ENCODE measurements at places on chromosomes 5 and 9.

GRCh38 chr5:38110130-38110529 lies 148.2 kb upstream of the EGFLAM start:
- no peak for DNase-seq

DNA sequence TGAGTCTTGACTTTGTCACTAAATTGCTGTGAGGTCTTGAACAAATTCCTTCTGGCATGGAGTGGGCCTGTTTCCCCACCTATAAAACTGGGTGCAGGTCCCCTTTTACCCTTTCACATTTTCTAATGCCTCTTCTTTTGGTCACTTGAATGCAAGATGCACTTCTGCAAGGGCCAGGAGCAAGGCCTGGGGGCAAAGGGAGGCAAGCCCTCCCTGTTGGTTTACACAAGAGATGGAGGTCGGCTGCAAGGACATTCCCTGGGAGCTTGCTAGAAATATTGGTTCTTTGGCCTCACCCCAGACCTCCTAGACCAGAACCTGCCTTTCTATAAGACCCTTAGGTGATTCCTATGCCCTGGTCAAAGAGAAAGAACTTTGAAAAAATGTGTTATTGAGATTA lies 5.8 kb downstream of the FOXE1 start:
- no peak for DNase-seq

DNA sequence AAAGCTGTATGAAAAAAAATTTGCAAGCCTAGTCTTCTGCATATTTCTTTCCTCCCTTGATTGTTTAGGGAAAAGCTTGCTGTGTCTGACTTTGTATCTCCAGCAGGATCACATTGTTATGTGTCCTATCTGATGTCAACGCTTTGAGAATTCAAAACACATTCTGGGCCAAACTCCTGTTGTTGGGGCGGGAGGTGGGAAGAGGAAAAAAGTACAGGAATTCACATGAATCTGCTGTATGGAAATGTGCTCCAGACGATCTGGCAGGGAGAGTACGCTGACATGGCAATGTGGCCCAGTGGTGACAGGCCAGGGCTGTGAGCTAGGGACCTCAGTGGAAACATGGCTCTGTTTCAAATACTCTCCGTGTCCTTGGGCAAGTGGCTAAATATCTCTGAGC lies 87.4 kb upstream of the GNA14 start:
- DNase-seq, result peak; percentile 75

GRCh38 chr5:151083081-151083676 lies 2.3 kb upstream of the TNIP1 start:
- no peak for DNase-seq

DNA sequence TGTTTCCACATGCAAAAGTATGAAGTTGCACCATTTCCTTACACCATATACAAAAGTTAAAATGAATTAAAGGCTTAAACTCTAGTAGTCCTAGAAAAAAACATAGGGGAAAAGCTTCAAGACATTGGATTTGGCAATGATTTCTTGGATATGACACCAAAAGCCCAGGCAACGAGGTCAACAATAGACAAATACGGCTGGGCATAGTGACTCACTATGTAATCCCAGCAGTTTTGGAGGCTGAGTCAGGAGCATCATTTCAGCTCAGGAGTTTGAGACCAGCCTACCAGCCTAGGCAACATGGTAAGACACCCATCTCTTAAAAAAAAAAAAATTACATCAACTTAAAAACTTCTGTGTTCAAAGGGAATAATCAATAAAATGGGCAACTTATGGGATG lies 30.9 kb upstream of the SREK1 start:
- DNase-seq, result peak; percentile 73

GRCh38 chr9:22044583-22044982 lies 35.5 kb upstream of the CDKN2B start:
- peak; percentile 86 for DNase-seq

DNA sequence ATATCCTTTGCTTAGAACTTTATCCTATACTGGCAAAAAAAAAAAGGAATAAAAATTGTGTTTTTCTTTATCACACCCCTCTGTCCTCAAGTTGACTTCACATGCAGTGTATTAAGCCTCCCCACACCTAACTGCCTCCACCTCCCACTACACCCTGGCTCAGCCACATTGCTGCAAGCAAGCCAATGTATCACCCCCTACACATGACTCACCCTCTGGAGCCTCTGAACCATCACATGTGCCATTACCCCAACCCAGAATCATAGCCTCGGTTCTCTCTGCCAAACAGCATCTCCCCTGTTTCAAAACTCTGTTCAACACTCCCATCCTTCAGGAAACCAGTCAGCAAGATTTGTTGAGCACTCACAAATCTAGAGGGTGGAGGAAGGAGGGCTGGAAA lies 209.0 kb downstream of the CWC27 start:
- DNase-seq, result no peak

- no peak for DNase-seq
Measured at GRCh38 chr5:55773057-55773456, 35.2 kb downstream of the DDX4 start.

- DNase-seq, result no peak
Measured at GRCh38 chr5:170296935-170297588, 515 bp downstream of the LCP2 start.

DNA sequence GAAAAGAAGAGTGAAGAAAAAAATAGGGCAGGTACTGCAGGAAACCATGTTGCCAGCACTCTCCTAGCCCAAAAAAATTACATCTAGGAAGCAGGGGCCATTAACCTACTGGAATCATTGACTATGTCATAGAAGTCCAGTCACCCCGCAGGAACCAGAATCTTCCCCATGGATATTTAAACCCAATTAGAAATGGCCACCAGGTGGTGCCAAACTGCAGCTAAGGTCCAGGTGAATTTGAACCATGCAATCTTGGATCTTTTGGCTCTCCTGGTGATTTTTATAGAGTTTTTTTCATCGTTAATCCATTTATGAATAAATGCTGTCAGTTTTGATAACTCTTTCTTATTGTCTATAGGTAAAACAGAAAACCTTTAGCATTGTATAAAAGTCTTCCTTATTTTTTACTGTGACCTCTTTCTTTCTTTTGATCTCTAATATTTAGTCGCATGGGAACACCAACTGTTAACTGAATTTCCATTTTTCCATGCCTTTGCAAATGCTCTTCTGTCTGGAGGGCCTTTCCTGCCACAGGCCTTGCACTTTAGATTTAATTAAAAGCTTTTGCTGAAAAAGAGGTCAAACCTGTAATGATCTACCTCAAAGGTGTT lies 147.5 kb upstream of the FGF10 start:
- no peak for DNase-seq

All from brain microvascular endothelial cell (primary cell).